Activated naive CD8-positive, alpha-beta T cell treated with anti-CD3 and anti-CD28 coated beads for 36 hours (primary cell): ENCODE measurements at places on chromosomes 13 and 19. TPM values are rescaled to one million over a fixed set of nuclear protein-coding genes. Genes with fewer than 3 reads are reported as not detected.

The ZNF541 gene
- 0.19 TPM for total RNA-seq

DNA sequence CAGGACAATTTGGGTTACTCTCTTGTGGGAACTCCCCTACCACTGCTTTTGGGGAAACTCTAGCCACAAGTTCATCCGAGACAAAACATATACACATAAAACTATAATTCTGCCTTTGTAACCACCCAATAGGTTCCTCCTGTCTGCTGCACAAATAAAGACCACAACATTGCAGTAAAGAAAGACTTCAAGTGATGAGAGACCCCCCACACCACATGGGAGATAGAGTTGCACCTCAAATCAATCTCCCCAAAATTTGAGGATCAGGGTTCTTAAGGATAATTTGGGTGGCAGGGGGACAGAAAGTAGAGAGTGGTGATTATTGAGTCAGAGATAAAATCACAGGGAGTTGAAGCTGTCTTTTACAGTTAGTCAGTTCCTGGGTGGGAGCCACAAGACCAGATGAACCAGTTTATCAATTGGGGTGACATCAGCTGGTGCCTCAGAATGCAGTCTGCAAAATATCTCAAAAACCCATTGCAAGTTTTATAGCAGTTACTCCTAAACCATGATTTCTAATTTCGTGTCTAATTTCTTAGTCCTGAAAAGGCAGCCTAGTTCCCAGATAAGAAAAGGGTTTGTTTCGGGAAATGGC lies 1348.5 kb downstream of the PCDH9 start:
- no peaks in the 10 kb centered on the region for H3K36me3 ChIP-seq
- H3K27me3 ChIP-seq: no peaks in the 10 kb centered on the region
- H3K27ac ChIP-seq: no peak overlapping the region
- H3K4me1 ChIP-seq: no peaks in the 10 kb centered on the region
- DNase-seq: no peak

DNA sequence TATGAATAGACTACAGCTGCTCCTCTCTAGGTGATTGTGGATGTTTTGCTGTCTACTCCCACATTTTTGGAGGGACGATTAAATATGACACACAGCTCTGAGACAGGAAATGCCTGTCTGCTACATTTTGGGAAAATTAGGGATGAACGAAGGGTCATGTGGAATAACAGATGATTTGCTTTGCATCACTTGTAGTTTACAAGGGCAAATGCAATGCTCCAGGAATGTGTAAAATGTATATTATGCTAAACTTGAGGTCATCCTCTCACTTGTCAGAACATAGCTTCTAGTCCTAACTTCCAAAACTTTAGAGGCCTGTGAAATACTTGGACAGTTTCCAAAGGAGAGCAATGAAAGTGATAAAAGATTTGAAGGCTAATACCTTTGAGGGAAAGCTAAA lies 284.2 kb upstream of the DACH1 start:
- H3K27me3 ChIP-seq: no peaks in the 10 kb centered on the region
- H3K36me3 ChIP-seq: no peaks in the 10 kb centered on the region
- no peak overlapping the region for H3K27ac ChIP-seq
- no peak overlapping the region for H3K4me3 ChIP-seq
- no peaks in the 10 kb centered on the region for H3K4me1 ChIP-seq

GRCh38 chr13:99929866-99930265 lies 41.7 kb downstream of the ZIC5 start:
- H3K36me3 ChIP-seq: no peaks in the 10 kb centered on the region
- H3K4me3 ChIP-seq: no peak overlapping the region
- peaks cover 21% of the 10 kb centered on the region for H3K27me3 ChIP-seq
- DNase-seq: no peak
- H3K27ac ChIP-seq: no peak overlapping the region
- H3K4me1 ChIP-seq: no peaks in the 10 kb centered on the region

- peaks cover 7% of the 10 kb centered on the region for H3K4me1 ChIP-seq
- H3K36me3 ChIP-seq: no peaks in the 10 kb centered on the region
- peaks cover 77% of the 10 kb centered on the region for H3K27me3 ChIP-seq
- no peak within 1 kb of the TSS for H3K4me3 ChIP-seq
These were observed at the start of gene CRLF1 for GRCh38 chr19:18606281-18607225. TSS of gene CRLF1 (minus strand) at chr19:18606799. CDS start at chr19:18606656, 143 bp downstream.

GRCh38 chr13:82688400-82688994 lies 1193.8 kb downstream of the SLITRK1 start:
- peak overlapping the region; percentile 62 for H3K4me3 ChIP-seq
- no peak overlapping the region for H3K27ac ChIP-seq
- H3K36me3 ChIP-seq: no peaks in the 10 kb centered on the region
- H3K4me1 ChIP-seq: peaks cover 9% of the 10 kb centered on the region
- no peak for DNase-seq
- no peaks in the 10 kb centered on the region for H3K27me3 ChIP-seq

- no peaks in the 10 kb centered on the region for H3K36me3 ChIP-seq
- H3K27ac ChIP-seq: no peak overlapping the region
- DNase-seq: no peak
- H3K4me1 ChIP-seq: peaks cover 40% of the 10 kb centered on the region
These were observed 2.6 kb upstream of the TSHZ3 start for GRCh38 chr19:31351855-31352195.

The GJA3 gene
- 1.0 TPM for total RNA-seq

DNA sequence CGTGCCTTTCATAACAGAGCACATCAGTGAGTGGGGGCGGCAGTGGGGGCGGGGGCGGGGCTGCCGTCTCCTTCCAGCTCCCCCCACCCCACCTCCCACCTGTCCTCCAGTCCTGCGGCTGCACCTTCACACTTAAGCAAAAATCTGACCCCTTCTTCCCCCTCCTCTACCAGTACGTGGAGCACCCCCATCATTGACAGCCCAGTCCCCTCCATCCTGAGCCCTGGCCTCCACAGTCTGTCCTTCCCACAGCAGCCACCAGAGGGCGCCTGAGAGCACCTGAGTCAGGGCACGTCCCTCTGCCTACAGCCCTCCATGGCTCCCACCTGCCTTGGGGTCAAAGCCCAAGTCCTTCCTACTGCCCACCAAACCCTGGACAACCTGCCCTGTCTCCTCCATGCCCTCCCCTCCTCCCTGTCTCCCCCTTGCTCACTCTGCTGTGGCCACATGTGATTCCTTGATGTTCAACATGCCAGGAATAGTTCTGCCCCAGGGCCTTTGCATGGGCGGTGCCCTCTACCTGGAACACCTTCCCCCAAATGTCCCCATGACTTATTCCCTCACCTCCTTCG lies 4.0 kb downstream of the EBI3 start:
- no peak overlapping the region for H3K27ac ChIP-seq
- H3K36me3 ChIP-seq: no peaks in the 10 kb centered on the region
- H3K4me1 ChIP-seq: peaks cover 11% of the 10 kb centered on the region
